ENCODE measurements at places on chromosomes 7 and 10. TPM values are rescaled to one million over a fixed set of nuclear protein-coding genes. Genes with fewer than 3 reads are reported as not detected.

The SFTPA1 gene
- total RNA-seq = not detected

The OR2A5 gene
- not detected for total RNA-seq

The CRHR2 gene
- total RNA-seq = not detected

The TRIM4 gene
- total RNA-seq = 14.2 TPM

The SKIDA1 gene
- total RNA-seq = 0.97 TPM

The NPFFR1 gene
- not detected for total RNA-seq
